ENCODE measurements at places on chromosomes 1 and 21.
A peak's percentile ranks its signal among the peaks of the same experiment; 100 is the strongest.

GRCh38 chr1:235424092-235424491 is 56.9 kb downstream of the TBCE start:
- DNase-seq: no peak

- no peak for DNase-seq
These were observed 101.4 kb upstream of the VAMP3 start for GRCh38 chr1:7669559-7670311.

GRCh38 chr1:69913977-69914376 is 291.4 kb downstream of the LRRC40 start:
- no peak for DNase-seq

DNA sequence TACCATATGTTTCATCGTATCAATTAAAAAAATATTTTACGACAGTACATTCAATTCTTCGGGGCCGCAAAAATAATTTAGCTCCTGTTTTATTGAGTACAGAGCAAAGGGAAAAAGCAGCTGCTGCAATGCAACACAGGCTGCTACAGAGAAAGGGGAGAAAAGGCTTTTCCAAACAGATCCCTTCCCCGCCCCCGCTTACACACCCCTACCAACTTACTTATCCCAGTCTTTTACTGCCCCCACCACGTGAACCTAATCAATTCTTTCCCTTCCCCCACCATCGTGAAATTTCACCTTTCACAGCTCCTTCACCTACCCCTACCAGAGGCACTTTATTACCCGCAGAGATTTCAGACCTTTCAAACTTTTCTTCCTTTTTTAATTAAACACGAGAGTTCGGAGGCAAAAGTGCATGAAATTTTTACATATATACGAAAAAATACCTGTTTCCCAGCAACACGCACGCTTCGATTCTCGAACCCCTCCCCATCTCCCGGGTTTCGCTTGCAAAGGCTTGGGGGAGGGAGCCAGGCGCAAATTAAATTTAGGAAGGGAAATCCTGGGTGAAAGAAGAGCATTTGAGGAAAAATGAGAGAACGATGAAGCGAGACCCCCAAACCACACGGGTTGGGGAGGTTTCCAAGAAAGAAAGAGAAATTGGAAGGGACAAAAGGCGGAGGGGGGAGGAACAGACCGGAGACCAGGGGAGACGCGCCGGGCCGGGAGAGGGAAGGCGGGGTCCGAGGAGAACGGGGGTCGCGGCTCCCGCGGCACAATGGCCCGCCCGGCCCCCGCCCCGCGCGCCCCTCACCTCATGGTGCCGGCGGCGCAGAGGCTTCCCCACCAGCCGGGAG is 823 bp downstream of the ENAH start:
- peak; percentile 63 for DNase-seq

DNA sequence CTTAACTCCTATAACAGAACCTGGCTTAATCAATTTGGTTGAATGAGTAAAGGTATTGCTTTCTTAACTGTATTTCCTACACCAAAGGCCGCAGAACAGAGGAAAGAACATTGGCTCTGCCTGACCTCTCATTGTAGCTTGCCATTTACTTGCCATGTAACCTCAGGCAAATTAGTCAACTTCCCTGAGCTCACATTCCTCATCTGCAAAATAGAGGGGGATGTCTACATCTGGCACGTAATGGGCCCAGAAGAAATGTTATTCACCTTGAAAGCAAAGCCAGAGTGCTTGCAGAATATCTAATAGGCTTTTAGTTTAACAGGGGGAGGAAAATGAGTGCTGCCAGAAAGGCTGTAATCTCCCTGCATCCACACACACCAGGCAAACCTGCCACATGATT is 44.3 kb downstream of the LAMC2 start:
- no peak for DNase-seq

GRCh38 chr1:79501153-79501552 is 494.6 kb upstream of the ADGRL4 start:
- no peak for DNase-seq

DNA sequence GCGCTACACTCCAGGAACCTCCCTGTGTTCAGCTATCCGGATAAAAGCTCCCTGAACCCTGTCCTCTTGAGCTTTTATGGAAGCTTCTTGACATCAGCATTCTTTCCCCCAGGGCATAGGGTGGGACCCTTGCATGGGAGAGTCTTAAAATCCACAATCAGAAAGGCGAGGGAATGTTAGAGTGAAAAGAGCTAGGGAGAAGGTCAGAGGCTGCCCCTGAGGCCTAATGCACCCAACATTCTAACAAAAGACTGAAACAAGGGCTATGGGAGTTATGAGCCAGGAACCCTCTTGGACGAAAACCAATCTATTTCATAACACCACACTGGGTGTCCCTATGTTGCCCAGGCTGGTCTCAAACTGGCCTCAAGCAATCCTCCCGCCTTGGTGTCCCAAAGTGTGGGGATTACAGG is 36.7 kb downstream of the NEK2 start:
- no peak for DNase-seq

DNA sequence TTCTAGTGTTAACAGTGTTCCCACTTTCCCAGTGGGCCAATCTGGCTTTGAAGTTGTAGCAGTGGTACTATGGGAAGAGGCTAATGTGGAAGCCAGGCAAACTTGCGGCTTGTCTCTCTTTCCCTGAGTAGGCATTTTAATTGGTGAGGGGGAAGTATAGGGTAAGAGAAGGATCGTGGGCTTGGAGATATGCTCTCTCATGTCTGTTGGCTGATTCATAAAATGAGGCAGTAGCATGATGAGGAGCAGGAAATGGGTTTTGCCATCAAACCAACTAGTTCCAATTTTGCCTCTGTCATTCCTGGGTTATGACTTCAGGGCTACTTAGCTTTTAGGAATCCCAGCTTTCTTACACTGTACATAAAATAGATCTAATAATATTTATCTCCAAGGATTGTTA is 12.1 kb downstream of the C8A start:
- no peak for DNase-seq

GRCh38 chr1:33429332-33429731 is 1.6 kb downstream of the PHC2 start:
- no peak for DNase-seq
